ENCODE measurements at places on chromosomes 16 and 17. TPM values are rescaled to one million over a fixed set of nuclear protein-coding genes. Genes with fewer than 3 reads are reported as not detected.

Gene ELAC2
- total RNA-seq, result 35.1 TPM

Gene RSL1D1
- 242 TPM for total RNA-seq

DNA sequence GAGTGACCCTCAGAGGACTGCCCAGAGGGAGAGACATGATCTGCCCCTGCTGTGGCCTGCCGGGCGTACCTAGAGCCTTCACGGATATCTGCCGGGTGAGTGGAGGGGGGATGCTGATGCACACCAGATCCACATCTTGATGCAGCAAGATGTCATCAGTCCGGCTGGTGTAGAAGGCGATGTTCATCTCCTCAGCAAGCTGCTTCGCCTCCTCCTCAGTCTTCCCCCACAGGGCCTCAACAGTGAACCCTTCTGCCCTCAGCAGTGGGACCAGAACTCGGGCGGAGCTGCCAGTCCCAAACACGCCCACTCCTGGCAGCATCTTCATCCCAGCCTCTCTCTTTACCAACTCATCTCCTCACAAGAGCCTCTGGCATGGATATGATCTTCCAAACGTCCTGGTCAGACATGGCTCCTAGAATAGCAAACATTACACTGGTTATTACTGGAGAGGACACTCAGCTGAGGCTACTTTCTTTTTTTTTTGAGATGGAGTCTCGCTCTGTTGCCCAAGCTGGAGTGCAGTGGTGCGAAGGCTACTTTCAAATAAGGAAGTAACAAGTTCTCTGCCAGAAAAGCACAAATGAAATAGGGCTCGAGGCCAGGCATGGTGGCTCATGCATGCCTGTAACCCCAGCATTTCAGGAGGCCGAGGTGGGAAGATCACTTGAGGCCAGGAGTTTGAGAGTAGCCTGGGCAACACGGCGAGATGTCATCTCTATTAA lies 18.9 kb downstream of the C16orf86 start:
- DNase-seq, result no peak

DNA sequence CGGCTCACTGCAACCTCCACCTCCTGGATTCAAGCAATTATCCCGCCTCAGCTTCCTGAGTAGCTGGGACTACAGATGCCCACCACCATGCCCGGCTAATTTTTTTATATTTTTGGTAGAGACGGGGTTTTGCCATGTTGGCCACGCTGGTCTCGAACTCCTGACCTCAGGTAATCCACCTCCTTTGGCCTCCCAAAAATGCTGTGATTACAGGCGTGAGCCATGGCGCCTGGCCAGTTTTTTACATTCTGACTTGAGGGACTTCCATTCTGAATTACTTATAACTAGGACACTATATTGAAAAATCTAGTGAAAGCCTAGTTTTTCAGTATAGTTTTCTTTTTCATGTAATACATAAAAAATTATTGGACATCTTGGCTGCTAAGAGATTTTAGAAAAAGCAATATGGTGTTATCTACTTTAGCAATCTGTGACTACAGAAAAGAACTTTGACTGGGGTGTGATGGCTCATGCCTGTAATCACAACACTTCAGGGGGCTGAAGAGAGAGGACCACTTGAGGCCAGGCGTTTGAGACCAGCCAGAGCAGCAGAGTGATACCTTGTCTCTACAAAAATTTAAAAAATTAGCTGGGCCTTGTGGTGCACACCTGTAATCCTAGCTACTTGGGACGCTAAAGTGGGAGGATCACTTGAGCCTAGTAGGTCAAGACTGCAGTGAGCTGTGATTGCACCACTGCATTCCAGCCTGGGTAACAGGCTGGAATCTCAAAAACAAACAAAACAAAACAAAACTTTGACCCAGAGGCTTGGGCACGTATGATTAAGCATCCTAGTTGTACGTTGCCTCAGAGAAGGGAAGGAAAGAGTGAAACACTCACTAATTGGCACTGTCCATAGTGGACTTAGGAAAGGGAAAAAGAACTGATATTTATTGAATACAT lies 26.8 kb upstream of the GOSR1 start:
- no peak for DNase-seq

GRCh38 chr17:56823848-56824247 lies 9.9 kb downstream of the C17orf67 start:
- no peak for DNase-seq

Gene ZNF597
- 0.90 TPM for total RNA-seq

Gene KRT12
- not detected for total RNA-seq

Gene GPR142
- not detected for total RNA-seq

Gene TEKT1
- not detected for total RNA-seq

DNA sequence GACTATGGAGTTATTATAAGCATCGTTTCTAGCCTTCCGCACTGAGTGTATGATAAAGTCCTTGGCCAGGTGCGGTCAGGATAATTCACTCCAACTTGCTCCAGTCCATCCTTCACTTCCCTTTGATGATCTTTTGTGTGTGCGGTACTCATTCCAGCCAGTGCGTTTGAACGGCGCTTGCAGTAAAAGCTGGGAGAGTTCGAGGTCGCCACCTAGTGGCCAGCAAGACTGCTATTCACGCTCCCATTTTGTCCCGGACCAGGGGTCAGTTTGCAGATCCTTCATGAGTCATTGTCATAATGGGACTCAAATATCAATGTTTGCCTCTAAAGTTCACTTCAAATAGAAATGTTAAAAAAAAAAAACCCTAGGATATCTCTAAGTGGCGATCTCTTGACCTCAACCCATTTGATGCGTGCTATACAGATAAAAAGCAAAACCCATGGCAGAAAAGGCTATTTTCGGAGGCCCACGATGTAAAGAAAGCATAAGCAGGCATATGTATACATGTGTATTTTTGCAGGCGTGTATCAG lies 417.1 kb downstream of the TMEM114 start:
- peak; percentile 83 for DNase-seq

- DNase-seq, result no peak
These were observed 14.6 kb downstream of the ADCY9 start for GRCh38 chr16:4101421-4102219.

GRCh38 chr16:17277981-17278381 lies 192.8 kb downstream of the XYLT1 start:
- no peak for DNase-seq
